ENCODE measurements at places on chromosomes 3 and 15.

- DNase-seq = no peak
Observed at GRCh38 chr15:40845511-40846284, 1.9 kb downstream of the SPINT1 start.

- DNase-seq = no peak
Observed at GRCh38 chr3:10474275-10474646, 31.1 kb downstream of the ATP2B2 start.

GRCh38 chr3:89223188-89223587 is 115.8 kb downstream of the EPHA3 start:
- no peak for DNase-seq

DNA sequence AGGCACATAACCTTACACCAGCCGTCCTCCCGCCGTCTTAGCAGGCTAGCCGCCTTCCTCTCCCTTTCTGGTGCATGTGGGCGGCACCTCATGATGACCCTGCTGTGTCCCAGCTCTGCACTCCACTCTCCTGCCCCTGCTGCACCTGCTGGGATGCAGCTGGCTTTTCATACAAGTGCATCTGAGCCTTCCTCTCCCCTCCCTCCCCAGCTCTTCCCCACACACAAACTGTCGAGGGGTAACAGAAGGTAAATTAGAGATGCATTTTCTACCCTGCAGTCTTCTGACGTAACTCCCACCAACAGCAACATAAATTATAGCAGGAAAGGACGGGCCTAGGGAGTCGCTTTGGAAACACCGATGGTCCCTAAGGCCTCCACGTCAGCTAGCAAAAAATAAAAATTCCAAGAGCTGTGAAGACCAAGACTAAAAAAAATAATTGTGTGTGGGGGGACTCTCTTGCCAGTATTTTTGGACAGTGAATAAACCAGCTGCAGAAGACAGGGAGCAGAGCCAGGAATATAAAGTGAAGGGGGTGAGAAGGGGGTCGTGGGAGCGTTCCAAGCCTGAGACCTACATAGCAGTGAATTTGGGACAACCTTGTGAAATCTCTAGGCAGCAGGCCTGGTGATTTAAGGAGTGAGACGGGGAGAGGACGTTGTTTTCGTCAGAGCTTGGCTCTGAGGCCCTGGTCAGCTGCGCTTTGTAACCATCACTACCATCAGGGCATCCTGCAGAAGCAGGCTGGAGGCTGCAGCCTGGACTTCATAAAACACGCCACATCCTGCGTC is 216.2 kb downstream of the ADAMTS17 start:
- no peak for DNase-seq

- no peak for DNase-seq
Observed at GRCh38 chr3:107637416-107638183, 114.8 kb downstream of the BBX start.

GRCh38 chr3:108053483-108053882 is 37.3 kb downstream of the CD47 start:
- DNase-seq = no peak

- peak; percentile 24 for DNase-seq
Observed at GRCh38 chr3:183116025-183116614, 16.8 kb upstream of the MCCC1 start.

- DNase-seq = no peak
Observed at GRCh38 chr3:107212618-107213017, 164.6 kb upstream of the CCDC54 start.

DNA sequence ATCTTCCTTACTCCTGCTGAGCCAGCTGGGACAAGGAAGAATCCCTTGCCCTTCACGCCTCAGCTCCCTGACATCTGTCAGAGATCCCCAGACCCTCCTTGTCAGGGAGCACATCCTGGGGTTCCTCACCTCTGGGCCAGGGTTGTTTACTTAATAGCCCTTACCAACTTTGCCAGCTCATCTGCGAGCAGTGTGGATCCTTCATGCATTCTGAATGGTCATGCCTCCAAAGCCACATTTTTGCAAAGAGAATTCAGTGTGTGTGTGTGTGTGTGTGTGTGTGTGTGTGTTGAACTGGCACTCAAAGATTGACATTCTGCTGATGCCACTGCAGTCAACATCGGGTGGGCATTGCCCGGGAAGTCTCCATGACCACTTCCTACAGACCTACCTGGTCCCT is 112.6 kb downstream of the SLC49A4 start:
- no peak for DNase-seq

DNA sequence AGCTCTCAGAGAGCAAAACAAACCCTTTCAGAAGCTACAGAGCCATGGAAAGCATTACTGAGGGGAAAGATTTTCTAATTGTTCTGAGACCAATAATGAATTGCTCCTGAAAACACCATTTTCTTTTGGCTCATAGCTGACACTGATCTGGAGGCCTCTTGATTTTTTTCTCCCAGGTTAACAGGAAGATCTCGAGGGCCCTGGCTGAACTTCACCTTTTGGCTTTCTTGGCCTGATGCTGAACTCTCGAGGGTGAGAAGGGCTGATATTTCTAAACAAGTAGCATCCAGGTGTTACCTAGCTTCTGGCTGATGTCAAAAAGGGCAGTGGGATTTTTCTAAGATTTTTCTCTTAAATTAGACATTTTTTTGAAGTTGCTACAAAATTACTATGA is 19.9 kb upstream of the NFKBIZ start:
- DNase-seq = no peak

- DNase-seq = no peak
Observed at GRCh38 chr3:196533260-196533681, 18.1 kb upstream of the SMCO1 start.
